ENCODE measurements at places on chromosomes 16 and 17.

DNA sequence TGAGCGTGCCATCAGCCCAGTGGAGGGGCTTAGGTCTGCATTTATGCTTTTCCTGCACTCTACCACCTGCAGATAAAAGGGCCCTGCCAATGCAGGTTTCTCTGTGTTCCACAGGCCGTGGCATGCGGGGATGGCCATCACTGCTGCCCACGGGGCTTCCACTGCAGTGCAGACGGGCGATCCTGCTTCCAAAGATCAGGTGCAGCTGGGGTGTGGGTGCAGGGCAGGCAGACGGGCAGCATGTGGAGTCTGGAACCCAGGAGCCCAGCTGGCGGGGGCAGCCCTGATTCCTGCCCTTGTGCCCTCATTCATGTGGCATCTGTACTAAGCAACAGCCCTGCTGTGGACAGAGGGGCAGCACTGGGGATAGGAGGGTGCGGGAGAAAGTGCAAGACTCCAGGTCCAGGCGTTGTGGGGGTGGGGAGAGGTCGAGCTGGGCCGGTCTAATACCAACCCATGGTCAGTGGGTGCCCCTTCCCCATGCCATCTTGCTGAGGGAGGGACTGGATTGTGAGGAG, 4.5 kb downstream of the GRN start:
- no peak for DNase-seq

- no peak for DNase-seq
Observed at GRCh38 chr16:66720766-66721165, 24.2 kb upstream of the CMTM4 start.

- DNase-seq, result peak; percentile 26
Observed at GRCh38 chr16:9099131-9099625, 7.7 kb downstream of the HAPSTR1 start.

GRCh38 chr16:14458576-14458975, 171.5 kb downstream of the PARN start:
- DNase-seq, result no peak

DNA sequence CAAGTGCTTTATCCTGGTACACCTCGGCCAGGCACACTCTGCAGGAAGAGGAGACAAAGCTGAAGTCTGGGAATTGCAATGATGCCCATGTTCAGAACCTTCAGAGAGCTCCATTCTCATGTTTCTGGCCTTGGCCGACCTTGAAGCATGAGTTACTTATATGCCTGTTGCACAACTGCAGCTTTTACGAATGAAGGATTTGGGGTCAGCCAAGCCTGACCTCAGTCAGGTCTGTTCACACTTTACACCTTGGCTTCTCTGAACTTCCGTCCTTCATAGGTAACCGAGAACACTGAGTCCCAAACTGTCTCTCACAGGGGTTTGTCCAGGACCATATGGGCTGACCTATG, 66.7 kb downstream of the GTF3C1 start:
- no peak for DNase-seq

- peak; percentile 60 for DNase-seq
Observed at GRCh38 chr16:31181102-31181830, 1.3 kb downstream of the FUS start.

Measured in activated CD4-positive, alpha-beta T cell treated with anti-CD3 and anti-CD28 coated beads, Interleukin-2, amount 50 U/mL, for 48 hours (primary cell).